ENCODE measurements at places on chromosomes 3 and 15.
A peak's percentile ranks its signal among the peaks of the same experiment; 100 is the strongest.

- DNase-seq: no peak
Observed at GRCh38 chr3:120364101-120364500, 14.9 kb upstream of the LRRC58 start.

DNA sequence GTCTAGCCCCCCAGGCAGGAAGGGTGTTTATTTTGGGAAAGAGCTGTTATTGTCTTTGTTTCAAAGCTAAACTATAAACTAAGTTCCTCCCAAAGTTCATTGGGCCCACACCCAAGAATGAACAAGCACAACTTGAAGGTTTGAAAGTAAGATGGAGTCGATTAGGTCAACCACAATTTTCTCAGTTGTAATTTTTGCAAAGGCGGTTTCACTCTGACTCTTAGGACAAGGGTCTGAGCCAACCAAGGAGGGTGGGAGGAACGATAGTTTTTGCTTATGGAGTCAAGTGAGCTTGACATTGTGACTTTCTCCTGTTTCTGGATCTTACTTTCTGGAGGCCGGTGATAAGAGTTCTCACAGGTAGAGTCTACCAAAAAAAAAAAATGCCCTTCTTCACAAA, 5.8 kb upstream of the ZNF770 start:
- no peak for DNase-seq

DNA sequence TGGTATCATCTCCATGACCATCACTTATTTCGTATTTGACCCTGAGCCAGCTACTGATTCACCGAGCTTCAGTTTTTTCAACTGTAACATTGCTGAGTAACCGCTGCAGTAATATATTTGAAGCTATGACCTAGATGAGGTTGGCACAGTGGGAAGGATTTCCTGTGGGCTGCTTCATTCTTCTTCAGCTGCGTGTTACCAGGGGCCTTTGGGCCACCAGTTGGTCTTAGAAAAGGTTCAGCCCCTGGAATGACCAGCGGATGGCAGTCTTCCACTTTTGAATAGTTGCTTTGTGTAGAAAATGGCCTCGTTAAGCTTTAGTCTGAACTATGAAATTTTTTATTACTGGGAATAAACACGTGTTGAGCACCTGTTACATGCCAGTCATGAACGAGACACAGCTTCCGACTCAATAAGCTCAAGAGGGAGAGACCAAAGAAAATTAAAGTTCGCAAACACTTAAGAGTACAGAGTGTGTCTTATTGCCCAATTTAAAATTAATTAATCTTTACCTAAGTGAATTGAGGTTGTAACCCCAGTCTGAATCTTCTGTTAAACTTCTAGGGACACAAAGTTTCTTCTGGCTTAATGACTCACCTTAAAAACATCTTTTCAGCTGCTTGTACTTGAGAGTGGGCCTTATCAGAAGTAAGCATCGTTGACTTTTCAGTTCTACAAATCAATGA, 57.6 kb upstream of the NR2E3 start:
- DNase-seq: peak; percentile 67

DNA sequence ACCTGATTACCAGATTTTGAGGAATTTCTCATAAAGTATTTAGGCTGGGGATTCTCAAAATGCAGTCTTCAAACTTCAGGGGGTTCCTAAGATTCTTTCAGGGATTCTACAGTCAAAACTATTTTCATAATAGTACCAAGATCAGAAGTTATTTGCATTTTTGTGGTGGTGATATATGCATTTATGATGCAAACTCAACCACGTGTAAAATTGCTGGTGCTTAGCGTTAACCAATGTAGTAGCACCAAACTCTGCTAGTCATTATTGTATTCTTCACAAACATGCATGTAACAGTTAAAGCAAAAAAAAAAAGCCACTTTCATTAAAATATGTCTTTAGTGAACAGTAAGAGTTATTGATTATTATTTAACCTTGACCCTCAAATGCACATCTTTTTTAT, 274.9 kb upstream of the DNAJC19 start:
- DNase-seq: no peak

DNA sequence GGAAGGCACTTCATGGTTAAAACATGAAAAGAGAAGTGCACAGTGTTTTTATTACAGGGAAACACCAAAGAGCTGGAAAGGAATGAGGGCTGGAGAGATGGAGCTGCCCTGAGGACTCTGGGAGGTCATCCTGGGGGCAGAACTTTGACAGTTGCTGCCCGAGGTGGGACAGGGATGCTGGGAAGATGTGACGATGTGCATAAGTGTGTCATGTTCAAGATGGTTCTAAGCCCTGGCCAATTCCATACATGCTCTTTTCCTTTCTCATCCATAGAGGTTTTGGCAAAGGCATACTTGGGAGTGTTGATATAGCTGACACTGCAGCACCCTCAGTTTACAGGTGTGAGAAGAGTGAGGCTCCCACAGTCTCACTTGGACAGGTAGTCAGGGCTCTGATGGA, 23.8 kb downstream of the LPP start:
- DNase-seq: no peak

- DNase-seq: no peak
Observed at GRCh38 chr3:106619-107018, 89.9 kb upstream of the CHL1 start.

DNA sequence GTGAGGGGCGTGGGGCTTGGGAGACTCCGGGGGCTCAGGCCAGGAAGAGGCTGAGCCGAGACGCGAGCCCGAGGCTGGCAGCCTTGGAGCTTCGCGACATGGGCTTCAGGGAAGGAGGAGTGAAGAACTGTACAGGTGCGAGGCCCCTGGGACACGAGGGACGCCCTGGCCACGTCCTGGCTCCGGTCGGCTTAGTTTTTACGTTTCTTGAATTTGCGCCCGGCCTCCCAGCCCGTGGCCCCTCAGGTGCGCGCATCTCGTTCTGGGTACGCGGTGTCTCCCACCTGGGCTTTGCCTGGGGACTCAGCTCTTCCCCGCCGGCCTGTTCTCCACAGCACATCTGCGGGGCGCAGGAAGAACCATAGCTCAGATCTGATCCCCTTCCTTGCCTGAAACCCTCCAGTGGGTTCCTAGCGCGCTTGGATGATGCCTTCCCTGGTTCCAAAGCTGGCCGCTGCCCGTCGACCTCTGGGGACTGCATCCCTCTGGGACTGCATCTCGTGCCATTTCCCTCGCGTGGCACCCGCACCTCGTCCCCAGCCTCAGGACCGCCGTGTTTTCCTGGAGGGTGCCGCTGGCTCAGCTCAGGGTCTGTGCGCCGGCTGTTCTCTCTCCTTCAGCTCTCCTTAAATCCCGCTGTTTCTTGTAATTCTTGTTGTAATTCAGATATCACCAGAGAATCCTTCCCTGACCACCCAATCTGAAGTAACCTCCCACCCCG, 614 bp downstream of the CHCHD6 start:
- DNase-seq: peak; percentile 24

DNA sequence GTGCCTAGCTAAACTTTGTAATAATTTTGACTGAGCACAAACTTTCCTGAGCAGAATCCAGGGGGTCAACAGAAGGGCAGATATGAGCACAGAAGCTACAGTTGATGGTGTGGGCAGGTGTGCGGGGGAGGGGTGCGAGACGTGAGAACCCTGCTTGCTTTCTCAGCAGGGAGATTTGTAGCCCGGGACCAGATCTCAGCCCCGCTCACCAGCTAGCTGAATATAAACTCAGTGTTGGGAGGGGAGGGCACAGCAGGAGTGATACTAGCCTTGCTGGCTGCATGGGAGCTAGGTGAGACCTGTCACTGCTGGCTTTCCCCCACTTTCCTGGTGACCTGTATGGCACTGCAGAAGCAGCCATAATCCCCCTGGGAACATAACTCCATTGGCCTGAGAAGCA, 83.4 kb downstream of the CLDN1 start:
- DNase-seq: no peak

DNA sequence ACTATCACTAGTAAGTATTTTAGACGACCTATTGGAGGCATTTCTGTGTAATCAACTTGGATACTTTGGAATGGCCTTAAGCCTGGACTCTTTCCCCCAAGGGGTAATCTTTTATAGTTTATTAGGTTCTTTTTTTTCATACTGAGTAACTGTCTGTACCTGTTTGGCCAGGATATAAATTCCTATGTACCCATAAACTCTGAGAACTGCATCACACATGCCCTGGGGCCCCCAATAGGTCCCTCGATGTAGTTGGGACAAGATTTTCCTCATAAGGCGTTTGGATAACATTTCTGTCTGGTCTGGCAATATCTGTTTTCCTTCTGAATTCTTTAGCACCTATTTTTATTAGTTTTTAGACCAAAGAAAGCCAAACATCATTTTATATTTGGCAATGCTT, 86.4 kb upstream of the WNT7A start:
- peak; percentile 2 for DNase-seq

DNA sequence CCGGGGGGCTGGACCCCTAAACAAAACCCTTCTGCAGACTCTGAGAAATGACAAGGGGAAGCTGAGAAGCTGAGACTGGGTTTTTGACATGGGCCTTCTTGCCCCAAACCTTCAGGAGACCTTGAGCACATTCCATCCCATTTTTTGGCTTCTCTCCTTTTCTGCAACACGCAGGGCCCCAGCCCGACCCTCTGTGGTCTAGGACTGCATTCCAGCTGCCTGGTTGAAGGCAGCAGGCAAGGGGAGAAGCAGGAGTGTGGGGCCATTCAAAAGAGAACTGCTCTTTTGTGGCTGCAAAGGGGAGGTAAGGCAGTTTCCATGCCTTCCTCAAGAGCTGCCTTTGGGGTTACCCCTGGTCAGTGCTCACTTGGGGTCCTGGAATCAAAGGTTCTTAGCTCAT, 263.0 kb downstream of the TLE3 start:
- DNase-seq: no peak

GRCh38 chr3:192212335-192212734, 515.0 kb downstream of the FGF12 start:
- no peak for DNase-seq

GRCh38 chr15:58274885-58275284, 136.7 kb downstream of the AQP9 start:
- no peak for DNase-seq

DNA sequence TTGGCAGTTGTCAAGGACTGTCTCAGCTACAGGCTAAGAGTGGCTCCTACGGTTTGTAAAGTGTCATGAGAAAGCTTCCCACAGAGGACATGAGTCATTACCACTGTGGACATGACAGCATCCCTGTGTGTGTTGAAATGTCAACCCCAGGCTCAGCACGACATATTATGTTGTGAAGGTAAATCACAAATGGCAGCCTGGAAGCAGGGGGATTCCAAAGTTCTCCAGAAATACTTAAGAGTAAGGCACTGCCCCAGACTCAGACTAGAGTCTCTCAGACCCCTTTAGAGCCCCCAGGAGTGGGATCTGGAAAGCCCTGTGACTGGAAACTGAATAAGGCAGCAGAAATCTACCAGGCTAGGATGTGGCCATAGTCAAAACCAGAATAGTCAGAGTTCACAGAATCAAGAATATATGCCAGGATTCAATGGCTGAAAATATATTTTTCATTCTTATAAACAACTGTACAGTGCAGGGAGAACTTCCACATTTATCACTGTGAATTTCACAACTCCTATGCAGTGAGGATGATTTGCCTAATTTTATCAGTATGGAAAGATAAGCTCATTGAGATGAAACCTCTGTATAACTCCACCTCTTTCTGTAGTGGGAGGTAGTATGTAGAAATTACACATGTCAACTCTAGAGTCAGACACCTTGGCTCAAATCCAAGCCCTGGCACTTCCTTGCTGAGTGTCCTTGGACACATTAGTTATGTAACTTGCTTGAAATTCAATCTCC, 237.1 kb upstream of the CFAP20DC start:
- DNase-seq: no peak

- DNase-seq: no peak
Observed at GRCh38 chr3:149021830-149022229, 30.5 kb downstream of the GYG1 start.

DNA sequence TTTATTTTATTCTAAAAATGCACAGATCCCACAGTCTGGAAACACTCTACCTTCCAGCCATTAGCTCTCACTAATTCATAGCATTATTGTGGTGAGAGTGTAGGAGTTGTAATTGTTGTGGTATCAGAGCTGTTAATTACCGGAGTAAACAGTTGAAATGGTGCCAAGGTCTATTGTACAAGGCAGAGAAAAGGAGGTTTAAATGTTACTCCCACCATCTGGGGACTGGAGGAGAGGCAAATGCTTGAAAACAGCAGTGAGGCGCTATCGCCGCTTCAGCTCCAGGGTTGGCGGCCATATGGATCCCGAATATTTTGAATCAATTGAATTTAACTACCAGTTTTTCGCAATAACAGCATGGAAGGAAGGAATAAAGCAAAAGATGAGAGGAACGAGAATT, 113.1 kb upstream of the C15orf61 start:
- no peak for DNase-seq

DNA sequence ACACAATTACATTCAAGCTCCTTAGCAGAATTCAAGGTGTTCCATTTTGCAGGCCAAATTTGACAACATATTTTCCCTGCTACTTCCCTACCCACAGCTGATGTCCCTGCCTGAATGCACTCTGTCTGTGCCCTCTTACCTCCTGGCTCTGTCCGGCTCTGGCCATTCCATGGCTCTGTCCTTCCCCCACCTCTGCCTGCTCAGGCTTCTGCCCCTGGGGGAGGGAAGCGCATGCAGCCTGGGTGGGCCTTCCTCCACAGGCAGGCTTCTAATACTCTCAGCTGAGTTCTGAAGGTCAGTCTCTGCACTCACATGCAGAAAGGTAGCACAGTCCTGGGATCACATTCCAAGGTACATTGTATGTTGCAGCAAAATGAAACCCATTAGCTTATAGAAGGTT, 113.6 kb upstream of the CACNA2D3 start:
- DNase-seq: no peak

GRCh38 chr3:144809380-144809779, 837.8 kb downstream of the DIPK2A start:
- no peak for DNase-seq

- DNase-seq: peak; percentile 38
Observed at GRCh38 chr3:49668861-49669260, 5.3 kb upstream of the APEH start.

DNA sequence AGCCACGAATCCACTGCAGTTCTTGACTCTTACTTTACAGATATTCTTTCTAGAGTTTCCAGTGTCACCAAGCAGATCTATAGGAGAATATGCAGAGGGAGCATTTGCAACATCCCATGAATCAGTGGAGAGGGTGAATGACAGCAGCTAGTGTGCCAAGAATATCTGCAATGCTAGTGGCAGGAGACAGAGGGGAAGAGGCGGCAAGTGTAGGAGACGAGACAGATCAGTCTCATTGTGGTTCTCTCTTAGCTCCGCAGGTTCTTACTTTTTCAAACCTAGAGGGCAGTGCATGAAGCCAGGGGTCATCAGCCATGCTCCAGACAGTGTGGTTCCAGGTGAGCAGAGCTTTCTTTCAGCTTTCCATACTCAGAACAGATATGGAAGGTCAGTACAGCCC, 744 bp downstream of the ZNF619 start:
- no peak for DNase-seq

GRCh38 chr15:33442449-33442848, 131.7 kb downstream of the RYR3 start:
- DNase-seq: no peak

- no peak for DNase-seq
Observed at GRCh38 chr3:152720951-152721718, 113.8 kb upstream of the P2RY1 start.

- DNase-seq: peak; percentile 47
Observed at GRCh38 chr3:40258555-40258954, 51.0 kb upstream of the EIF1B start.

Data from RWPE1 (cell line).